GOT3 (cell line): ENCODE measurements at places on chromosomes 13 and 19.

- no peak for DNase-seq
Observed at GRCh38 chr13:95447814-95448213, 104.7 kb upstream of the CLDN10 start.

DNA sequence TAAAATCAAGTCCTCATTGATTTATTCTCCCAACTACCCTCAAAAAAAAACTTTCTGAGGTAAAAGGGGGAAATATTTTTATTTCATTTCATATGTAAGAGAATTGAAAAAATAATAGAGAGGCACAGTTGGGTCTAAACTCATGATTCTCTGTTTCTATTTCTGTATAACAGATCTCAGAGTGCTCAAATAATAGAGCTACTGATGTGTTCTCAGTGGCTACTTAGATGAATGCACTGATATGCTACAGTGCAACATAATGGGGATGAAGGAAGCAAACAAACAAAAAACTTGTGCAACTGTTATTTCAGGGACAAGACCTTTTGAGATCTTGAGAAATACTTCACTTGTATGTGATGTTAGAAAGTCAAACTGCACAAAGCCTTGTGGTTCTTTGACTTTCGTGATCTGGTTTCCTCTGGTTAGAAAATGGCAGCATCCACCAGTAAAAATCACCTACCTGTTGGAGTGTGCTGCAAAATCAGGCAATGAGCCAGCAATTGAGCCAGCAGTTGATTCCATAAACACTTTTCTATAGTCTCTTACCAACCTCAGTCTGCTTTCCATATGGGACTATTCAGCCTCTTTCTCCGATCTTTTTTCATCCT is 9.7 kb upstream of the DACH1 start:
- DNase-seq: no peak

DNA sequence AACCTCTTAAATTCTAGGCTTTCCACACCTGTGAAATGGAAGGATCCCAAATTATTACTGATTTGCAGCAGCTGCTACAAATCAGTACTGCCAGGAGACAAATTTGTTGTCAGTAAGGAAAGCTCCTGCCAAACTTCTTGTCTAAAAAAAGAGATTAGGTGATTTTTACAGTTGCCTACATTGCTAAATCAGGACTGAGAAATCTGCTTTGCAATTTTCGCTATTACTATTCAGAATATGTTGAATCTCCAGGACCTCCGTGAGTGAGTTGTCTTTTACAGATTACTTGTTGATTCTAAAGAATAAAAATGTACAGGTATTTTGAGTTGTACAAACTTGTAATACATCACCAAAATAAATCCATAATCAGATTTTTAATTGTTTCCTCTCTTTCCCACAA is 1815.9 kb downstream of the PCDH9 start:
- no peak for DNase-seq

- no peak for DNase-seq
Observed at GRCh38 chr13:76846363-76846762, 39.8 kb downstream of the KCTD12 start.

GRCh38 chr13:50355797-50356196 is 340.6 kb downstream of the KCNRG start:
- no peak for DNase-seq

DNA sequence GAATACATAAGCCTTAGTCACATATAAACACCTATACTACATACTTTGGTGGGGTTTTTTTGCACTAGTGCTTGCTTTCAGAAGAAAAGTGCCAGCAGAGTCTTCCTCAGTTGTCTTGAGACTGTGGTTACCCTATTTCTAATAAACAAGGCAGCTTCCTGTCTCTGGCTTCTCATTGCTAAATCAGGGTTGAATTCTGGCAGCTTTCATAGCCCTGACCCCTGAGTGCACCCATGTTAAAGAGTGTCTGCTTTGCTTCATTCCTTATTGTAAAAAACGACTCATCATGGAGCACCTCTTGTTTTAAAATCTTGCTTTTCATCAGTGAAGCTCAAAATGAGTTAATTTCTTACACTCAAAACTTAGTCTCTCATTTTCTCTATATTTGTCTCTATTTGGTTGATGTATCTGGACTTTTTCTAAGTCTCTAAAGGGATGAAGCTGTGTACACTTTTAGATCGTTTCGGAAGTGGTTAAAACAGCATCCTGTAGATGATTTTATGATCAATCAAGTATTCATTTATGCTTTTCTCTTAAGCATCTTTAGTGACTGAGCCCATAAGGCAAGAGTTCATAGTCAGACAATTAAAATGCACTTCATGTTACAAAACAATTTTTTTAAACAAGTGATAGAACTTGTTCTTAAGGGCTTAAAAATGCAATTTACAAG is 72.1 kb downstream of the KLF12 start:
- DNase-seq: no peak

DNA sequence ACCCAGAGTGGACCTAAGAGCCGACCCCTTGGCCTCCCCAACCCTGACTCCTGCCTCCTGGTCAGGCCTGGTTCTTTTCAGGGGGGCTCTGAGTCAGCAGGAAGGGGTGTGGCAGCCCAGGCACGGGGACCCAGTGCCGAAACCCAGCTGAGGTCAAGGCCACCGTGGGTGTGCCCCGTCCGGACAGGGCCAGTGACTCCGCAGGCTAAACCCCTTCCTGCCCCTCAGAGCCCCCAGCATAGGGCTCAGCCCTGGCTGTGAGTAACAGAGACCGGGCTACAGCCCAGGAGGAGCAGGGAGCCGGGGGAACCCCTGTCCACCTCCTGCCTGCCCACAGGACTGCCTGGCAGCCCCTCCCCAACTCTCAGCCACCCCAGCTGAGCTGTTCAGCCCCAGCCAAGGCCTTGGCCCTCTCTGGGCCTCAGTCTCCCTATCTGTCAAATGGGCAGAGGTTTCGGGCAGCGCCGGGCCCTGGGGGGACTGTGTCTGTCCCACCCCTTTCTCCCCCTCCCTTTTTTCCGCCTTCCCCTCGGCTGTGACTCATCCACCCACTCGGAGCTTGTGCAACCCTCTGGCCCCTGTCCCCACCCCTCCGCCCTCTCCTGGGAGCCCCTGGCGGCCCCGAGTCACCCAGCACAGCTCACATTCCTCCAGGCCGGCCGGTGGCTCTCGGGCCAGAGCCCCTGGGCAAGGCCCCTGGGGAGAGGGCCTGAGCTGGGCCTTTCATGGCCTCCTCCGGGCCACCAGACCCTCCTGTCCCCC is 8.6 kb downstream of the ZBTB7A start:
- DNase-seq: no peak

GRCh38 chr19:3644351-3645066 is 17.9 kb upstream of the CACTIN start:
- no peak for DNase-seq

- DNase-seq: no peak
Observed at GRCh38 chr19:572743-573518, 535 bp downstream of the BSG start.

DNA sequence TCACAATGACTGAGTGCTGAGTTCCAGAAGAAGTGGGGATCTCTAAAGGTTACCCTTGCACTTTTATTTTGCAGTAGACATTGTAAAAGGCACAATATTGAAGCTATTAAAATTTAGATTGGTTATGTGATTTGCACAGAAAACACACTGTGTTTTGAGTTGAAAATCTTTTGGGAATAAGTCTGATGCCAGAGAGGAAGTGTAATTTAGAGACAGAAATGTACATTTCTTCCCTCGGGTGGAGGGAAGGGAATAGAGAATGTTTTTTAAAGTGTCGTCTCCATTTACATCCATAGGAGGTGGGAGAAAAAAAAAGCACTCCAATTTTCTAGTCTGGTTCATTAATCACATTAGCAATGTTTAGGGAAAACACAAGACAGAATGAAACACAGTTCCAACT is 465.8 kb downstream of the OLFM4 start:
- DNase-seq: no peak

GRCh38 chr13:103284466-103284865 is 218.2 kb upstream of the SLC10A2 start:
- no peak for DNase-seq

- no peak for DNase-seq
Observed at GRCh38 chr19:39692166-39692565, 12.1 kb upstream of the LGALS14 start.

GRCh38 chr19:38684078-38684861 is 36.8 kb downstream of the ACTN4 start:
- peak; percentile 51 for DNase-seq

- DNase-seq: no peak
Observed at GRCh38 chr13:45220403-45220802, 19.6 kb upstream of the KCTD4 start.

GRCh38 chr19:16895467-16896145 is 6.8 kb downstream of the F2RL3 start:
- DNase-seq: no peak

DNA sequence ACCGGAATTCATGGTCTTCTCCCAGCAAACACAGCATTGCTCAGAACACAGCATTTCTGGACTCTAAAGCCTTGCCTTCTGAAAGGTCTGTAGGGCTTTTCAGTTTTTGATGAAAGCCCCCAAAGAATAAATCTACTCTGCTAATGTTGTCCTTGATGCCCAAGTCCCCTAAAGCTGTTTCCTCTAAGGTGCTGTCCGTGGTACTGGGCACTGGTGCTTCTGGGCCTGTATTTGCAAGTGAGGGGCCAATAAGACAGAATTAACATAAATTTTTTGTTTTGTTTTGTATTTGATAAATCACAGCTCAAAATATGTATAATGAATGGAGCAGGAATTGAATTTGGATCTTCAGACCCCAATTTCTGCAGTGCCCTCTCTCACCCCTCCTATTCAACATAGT is 12.1 kb upstream of the LGALS13 start:
- no peak for DNase-seq

DNA sequence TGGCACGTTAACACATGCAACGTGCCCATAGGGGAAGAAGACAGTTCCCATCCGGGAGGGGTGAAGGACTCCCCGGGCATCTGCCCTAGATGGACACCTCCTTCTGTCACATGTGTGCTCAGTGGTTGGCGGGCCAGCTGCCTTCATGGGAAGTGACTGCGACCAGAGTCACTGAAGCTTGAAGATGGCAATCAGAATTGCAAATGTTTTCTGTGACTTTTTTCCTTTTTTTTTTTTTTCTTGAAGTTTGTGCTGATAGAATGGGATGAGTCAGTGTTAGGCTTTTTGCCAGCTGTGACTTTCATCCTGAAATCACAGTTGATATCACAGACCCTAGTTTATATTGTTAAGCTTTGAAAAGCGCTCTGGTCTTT is 109.2 kb upstream of the MCF2L start:
- DNase-seq: no peak

GRCh38 chr19:2101417-2102335 is 5.0 kb downstream of the IZUMO4 start:
- no peak for DNase-seq

DNA sequence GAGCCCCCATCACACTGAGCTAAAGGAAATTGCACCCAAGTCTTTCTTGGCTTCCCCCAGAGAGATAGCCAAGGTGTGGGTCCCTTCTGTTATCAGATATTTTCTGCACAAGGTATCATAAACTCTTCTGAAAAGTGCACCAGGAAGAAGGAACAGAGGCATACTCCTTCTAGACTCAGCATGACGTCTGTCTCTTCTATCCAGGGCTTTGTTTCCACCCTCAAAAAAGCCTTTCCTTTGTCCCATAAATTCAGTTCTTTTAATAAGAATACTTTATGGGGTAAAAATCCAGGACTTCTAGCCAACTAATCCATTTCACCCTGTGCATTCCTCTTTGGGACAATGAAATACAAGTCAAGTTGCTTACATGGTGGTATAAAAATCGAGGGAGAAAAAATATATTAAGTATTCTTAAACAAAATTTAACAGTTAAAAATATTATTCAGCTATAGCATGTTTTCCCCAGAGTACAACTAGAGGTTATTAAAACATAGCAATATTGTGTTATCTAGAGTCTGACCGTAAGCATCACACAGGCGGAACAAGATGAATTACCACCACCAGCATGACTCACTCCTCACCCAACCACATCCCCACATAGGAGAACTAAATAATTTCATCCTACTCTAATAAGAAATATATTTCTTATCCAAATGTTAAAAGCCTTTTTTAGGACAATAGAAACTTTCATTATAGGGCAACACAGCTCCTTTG is 79.9 kb upstream of the GPC6 start:
- no peak for DNase-seq

DNA sequence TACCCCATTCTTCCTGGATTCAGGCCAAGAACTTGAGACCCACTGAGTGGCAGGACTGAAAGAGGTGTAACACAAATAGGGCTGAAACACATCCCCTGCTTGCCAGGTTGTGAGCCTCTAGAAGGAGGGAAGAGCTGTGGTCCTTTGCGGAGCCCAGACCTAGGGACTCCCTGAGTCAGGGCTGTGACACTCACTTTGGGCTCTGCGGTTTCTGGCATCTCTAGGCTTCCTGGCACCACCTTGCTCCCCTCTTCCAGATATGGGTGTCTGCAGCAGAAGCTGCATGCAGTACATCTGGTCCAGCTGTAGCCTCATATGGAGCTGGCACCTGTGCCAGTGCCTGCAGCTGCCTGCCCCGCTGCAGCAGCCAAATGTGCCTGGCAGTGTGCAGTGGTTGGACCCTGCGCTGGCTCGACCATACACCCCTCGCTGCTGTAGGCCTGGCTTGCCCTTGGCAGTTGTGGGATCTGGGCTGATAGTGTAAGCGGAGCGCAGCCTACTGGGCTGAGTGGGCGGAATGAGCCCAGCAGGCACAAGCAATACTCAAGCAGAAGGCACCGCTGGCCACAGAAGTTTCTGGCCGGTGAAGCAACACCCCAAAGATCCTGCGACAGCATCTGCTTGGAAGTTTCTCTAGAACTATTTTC is 290.4 kb downstream of the SLITRK6 start:
- no peak for DNase-seq

DNA sequence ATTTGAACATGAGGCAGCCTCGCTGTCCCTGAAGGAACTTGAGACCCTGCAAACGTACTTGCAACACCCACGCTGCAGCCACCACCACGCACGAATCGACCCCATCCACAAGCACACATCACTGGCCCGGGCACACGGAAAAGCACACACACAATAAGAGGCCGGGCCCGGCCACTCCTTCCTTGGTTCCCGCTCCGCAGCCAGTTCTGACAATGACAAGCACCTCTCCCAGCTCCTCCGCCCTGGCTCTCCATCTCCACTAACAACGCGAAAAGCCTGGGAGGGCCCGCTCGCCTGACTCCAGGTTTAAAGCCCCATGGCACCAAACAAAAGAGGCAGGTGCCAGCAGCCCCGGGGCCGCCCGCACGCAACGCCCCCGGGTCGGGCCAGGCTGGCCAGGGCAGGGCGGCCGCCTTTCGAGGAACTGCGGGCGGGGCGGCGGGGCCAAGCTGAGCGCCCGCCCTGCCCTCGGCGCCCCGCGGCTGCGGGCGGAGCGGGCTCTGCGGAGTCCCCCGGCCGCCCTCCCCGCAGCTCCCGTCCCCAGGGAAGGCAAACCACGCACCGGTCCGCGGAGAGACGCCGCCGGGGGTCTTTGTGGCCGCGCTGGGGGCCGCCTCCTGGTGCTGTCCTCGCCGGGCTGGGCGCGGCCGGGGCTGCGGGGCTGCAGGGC is 495 bp downstream of the DCLK1 start:
- DNase-seq: no peak

DNA sequence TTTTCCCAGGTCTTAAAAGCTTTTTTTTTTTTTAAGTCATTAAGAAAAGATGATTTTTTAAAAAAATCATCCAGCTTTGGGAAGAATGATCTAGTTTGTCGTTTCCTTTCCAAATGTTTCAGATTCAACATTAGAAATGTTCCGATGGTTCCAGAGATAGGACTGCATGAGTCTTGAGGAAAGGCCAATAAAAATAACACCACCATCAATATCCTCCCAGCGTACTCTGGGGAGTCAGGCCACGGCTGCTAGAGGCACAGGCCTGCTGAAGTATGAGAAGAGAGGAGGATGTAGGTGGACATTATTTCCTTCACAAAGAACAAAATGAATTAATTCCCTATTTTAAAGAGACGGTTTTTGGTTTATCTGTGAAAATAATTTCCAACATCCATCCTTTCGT is 60.0 kb upstream of the SHISA2 start:
- DNase-seq: no peak

GRCh38 chr19:19860756-19861390 is 4.8 kb upstream of the ZNF253 start:
- DNase-seq: no peak
